Glutamatergic neuron (in vitro differentiated cells): ENCODE measurements at places on chromosomes 1 and 21. TPM values are rescaled to one million over a fixed set of nuclear protein-coding genes. Genes with fewer than 3 reads are reported as not detected.

The KIF2C gene
- 8.6 TPM for total RNA-seq

The TNNI3K gene
- not detected for total RNA-seq

The CAPN8 gene
- total RNA-seq: not detected

The RNF186 gene
- total RNA-seq: not detected

GRCh38 chr1:18651713-18652112 is 21.1 kb downstream of the PAX7 start:
- no peak for DNase-seq

DNA sequence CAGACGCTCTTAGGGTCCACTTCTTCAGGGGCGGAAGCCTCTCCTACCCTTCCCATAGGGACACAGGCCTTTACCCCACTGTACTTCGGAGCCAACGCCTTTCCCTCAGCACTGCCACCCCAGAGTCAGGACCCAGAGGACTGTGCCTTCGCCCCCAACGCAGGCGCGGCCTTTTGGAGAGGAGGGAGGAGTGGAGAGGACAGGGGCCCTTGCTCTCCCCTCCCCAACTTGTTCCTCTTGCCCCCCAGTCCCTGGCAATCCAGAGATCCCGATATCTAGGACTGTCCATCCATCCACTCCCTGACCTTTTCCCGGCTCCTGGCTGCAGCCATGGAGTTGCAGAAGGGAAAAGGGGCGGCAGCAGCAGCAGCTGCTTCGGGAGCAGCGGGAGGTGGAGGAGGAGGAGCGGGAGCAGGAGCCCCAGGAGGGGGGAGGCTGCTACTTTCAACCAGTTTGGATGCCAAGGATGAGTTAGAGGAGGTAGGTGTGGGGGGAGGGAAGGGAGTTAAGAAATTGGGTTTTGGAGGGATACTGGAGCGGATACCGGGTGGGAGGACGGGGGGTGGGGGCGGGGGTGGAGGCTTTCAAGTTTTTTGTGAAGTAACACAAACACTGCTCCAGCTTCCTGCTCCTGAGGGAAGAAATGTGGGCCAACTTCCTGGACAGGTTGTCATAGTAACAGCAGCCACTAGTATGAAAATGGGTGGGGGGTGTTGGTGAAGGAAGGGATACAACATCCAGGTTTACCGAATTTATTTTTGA is 636 bp downstream of the INTS3 start:
- peak; percentile 62 for DNase-seq

GRCh38 chr1:197737916-197738315 is 37.4 kb downstream of the DENND1B start:
- no peak for DNase-seq

GRCh38 chr1:160415696-160416290 is 15.4 kb downstream of the VANGL2 start:
- no peak for DNase-seq

DNA sequence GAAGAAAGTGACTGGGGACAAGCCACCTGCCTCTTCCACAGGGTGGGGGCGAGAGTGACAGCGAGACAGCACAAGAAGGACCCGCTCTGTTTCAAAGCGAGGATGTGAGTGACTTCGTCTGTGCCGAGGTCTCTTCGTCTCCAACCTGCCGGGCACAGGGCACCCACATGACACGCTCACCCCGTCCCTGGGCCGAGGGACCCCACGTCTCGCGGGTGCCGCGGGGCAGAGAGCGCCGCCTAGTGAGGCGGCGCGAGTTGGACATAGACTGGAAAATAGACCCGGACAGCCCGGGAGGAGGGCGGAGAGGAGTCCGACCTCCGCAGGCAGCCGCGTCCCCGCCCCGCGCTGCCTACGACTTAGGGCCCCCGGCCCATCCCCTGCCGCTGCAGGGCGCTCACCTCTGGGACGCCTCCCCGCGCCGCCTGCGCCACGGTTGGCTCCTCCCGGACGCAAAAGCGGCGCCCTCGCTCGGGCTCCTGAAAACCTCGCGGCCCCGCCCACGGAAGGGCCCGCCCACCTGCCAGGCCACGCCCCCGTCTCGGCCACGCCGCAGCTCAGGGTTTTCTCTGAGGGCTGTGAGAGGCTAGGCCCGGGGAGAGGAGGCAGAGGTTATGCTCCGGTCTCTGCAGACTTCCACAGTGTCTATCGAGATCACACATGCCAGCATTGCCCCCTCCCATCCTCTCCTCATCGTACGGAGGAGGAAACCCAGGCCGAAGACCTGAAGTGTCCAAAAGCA is at the start of gene TLR5:
TLR5 (minus strand) TSS at position 454 of the 742 bp plus-strand sequence. CDS start 30,217 bp downstream, outside the sequence.
- DNase-seq: peak; percentile 77

DNA sequence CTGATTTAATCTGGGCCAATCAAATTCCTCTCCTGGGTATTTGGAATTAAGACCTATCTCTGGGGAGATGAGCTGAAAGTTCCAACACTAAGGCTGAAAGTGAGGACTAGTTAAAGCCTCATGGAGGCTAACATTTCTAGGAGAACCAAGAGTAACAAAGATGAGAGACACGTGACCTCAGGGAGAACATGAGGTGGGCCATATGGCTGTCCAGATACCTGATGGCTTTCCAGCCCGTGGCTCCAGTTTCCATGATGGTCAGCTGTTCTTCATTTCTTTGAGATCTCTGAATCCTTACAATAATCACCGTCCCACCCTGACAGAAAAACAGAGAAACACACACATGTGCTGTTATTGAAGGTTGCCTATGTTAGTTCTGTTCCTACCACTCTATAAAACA is 66.1 kb downstream of the LEPR start:
- no peak for DNase-seq

DNA sequence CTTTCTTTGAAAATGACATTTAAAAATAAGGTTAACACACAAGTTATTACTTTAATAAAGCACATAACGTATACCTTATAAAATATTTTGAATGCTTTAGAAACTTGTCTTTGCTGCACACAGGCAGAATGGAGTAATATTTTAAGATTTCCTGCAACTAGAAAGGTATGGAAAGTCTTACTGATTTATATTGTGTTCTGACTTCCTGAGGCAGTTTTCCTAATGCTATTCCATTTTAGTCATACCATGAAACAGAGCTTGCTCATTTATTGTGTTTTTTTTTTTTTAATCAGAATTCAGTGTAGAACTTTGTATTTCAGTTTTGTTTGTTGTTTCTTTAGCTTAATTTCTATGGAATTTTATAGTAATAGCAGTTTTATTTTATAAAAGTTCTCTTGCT is 60.9 kb upstream of the S1PR1 start:
- DNase-seq: no peak

DNA sequence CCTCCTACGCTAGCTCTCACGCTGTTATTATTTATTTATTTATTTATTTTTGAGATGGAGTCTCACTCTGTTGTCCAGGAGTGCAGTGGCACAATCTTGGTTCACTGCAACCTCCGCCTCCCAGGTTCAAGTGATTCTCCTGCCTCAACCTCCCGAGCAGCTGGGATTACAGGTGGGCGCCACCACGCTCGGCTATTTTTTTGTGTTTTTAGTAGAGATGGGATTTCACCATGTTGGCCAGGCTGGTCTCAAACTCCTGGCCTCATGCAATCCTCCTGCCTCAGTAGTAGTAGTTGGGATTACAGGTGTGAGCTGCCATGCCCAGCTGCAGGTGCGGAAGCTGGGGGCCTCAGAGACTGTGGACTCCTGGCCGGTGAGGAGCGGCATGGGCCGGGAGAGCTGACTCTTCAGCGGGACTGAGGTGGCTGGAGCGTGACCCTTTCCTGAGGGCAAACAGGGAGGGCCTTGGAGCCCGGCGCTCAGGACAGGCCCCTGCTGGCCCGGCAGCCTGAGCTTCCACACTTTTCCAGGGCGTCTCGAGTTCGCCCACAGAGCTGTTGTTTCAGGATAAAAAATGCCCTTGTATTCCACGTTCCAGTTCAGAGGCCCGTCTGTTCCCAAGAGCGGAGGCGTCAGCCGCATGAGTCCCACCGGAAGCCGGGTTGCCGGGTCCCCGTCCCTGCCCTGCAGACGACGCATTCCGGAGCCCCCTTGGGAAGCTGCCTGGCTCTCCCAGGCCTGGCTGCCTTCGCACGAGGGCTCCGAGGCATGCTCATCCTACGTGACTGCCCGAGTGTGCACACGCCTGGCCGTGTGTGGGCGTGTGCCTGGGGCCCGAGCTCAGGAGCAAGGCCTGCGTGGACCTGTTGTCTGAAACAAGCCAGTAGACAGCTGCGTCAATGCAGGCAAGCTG is 126.2 kb downstream of the SIK1 start:
- peak; percentile 24 for DNase-seq

DNA sequence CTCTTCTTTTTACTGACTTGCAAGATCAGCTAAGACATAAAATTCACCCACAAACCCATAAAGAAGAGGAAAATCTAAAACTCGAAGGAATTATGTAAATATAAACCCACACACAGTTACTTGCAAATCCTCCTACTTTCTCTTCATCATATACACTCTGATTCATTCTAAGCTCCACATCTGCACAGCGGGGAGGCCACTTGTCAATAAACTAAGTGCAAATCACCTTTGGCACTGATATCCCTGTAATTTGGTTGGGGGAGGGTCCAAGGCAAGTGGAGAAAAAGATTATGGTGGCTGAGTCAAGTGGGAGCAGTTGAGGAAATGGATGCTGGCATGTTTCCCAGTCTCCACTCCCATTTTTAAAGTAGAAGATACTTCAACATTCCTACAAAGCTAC is 596.5 kb downstream of the MATN1 start:
- DNase-seq: no peak

DNA sequence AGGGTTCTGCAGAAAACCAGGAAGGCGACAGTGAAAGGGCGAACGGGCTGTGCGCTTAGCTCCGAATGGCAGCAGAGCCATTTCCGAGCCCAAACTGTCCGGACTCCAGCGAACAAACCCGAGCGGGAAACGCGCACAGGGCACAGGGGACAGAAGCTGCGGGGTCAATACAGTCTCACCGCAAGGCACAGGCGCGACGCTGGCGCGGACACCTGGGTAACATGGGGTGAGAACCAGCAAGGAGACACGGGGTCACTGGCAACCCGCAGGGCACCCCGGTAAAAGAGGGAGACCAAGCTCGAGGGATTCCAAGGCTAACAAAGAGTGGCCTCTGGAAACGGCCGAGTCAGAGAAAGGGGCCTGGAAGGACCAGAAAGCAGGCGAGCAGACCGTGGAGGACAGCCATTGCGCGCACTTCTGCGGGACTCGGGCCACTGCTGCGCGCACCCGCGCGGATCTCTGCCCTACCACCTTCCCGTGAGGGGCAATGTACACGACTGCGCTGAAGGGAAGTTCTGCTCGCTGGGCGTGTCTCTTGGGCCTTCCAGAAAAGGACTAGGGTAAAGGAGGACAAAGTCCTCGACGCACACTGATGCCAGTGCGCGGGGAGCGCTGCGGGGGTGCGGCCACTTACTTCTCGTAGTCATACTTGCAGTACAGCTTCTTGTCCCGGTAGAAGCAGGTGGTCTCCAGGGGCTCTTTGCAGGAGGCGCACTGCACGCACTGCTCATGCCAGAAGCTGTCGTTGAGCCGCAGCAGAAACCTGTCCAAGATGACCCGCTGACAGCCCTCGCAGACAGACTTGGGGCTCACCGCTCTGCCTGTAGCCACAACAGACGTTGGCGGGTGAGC is 3.8 kb downstream of the LMX1A start:
- peak; percentile 35 for DNase-seq

GRCh38 chr1:25875856-25876692 is 566 bp upstream of the PAQR7 start:
- DNase-seq: no peak

GRCh38 chr1:29657816-29658215 is 421.5 kb downstream of the PTPRU start:
- no peak for DNase-seq

DNA sequence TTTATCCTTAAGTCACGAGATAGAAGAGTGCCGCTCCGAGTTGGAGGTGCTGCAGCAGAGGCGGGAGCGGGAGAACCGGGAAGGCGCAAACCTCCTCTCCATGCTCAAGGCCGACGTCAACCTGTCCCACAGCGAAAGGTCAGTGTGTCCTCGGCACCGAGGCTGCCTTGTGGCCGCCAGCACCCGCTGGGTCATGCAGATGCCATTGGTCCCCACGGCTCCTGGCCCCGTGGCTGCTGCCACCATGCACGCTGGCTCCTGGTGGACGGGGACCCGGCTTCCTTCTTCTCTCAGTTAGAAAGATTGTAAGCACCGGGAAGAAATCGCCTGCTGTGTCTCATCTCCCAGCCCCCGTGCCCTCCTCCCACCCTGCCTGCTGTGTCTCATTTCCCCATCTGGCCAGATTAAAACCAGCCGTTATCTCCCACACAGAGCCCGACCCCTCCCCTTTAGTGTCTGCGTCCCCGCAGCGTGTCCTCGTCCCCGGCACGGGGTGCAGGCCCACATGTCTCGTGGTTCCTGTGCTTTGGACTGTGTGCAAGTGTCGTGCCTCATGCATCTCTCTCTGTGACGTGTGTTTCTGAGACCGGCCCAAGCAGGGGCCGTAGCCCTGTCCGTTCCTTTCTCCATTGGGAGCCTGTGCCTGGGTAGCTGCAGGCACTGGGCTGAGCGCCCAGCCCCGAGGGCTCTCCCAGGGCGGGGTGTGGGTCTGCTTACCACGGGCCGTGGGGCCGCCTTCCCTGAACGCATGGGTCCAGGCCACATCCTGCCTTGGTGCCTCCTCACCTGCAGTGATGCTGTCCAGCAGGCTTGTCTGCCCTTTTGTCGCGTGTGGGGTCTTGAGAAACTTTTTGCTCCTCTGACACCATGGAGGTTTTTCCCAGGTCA is 62.1 kb downstream of the PCNT start:
- DNase-seq: peak; percentile 46

- no peak for DNase-seq
Observed at GRCh38 chr1:113101588-113101987, 28.6 kb downstream of the LRIG2 start.

GRCh38 chr1:189596197-189596596 is 881.5 kb downstream of the BRINP3 start:
- no peak for DNase-seq

DNA sequence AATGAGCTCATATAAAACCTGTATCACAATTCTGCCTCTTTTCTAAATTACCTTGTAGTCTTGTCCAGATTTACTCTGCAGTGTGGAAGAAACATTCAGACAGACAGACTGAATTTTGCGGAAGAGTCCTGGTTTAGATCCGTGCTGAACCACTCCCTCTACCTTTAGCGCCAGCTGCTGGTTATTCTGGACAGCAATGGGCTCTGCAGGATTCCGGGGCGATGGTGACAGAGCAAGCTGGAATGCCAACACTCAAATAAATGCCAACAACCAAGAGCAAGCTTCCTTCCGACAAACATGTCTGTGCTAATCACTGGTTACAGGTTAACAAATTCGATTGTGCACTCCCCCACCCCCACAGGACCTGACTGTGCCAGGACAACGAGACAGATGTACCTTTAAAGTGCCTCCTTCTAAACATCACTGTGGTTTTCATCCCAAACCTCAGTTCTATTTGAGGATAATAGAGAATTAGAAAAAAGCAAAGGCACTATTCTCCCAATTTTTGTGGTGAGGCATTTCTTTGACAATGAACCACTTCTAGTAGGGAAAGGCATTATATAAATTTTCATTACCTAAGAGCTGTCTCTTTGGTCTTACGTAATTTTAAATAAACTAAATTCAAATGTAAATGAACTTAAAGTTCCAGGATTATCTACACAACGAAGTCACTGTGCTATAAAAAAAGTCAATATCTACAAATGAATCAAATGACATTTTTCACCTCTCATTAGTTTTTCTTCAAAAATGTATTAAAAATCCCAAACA is 90.4 kb downstream of the INTS7 start:
- no peak for DNase-seq
